ENCODE measurements at places on chromosomes 4 and X.

DNA sequence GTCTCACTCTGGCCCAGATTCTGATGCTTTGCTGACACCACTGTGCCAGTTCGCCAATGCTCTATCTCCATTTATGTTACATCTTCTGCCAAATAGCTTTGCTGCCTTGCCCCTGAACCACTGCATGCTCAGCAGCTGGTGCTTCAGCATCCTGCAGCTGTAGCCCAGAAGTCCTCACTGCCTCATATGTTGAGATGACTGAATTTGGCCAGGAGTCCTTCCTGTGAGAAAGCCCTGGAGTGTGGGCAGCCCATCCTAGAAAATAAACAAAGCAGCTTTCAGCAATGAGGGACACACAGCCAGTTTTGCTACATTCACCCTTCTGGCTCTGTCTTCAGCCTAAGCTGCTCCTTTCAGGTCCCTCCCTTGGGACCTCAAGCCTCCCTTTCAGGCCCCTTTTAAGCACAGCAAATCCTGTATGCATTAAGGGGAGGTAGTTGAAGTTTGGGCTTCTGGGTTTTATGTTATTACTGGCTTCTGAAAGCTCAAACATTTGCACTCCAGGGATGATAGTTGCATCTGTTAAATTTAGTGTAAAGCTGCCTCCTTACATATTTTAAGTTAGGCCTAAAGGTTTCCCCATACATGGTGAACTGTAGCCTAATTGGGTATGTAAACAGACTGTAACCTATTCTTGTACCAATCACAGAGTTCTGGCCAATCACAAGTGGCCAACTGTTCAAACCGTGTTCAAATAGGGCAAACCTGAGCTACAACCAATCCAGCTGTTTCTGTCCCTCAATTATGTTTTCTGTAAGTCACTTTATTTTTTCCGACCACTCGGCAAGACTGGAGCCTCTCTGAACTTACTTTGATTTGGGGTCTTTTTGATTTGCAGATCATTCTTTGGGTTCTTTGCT lies 2.1 kb upstream of the TMEM165 start:
- DNase-seq: peak; percentile 29

GRCh38 chrX:129007631-129008030 lies 515.7 kb downstream of the SMARCA1 start:
- DNase-seq: no peak

DNA sequence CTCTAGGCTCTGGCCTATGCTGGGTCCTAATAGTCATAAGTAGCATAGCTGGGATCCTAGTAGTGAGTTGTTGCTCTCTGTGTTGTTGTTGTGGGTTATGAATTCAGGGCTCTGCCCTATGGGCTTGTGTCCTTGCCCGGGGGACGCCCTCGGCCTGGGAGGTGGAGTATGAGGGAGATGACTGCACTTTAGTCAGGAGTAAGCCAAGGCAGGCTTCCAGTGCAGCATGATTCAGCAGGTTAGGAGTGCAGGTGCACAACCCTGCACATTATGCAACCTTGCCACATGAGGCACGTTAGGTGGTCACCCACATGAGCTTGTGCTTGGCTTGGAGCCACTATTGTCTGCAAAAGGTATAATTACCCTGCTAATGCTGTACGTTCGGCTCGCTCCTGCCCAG lies 58.4 kb upstream of the CCDC149 start:
- no peak for DNase-seq

GRCh38 chr4:127449449-127449848 lies 183.3 kb upstream of the INTU start:
- no peak for DNase-seq

DNA sequence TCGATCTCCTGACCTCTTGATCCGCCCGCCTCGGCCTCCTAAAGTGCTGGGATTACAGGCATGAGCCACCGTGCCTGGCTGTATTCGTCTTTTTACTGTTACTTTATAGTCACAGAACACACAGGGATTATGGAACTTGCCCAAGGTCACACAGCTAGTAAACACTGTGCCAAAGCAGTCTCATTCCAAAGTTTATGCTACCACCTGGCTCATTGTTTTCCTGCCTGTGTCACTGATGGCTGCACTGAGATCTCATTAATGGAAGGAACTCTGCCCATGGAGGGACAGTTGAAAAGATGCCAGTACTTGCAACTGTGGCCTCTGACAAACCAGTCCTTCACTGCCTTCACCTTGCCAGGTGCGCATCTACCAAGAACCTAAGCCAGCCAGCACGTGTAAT lies 517.7 kb downstream of the BCOR start:
- no peak for DNase-seq

DNA sequence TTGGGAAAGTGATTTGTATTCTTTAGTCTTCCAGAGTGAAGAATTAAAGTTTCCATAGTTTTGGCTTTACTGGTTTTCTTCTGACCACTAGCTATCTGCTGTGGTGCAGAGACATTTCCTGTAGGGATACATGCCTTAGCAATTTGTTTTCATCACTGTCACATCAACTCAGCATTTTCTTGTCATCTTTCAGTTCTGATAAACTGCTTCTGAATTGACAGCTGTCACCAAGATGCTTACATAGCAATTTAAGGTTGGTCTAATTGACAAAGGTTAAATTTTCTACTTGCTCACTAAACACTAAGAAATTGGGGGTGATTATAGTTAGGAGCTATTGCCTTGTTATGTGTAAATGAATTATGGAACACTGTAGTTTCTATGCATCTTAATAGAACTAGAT lies 232.5 kb downstream of the TEX13A start:
- DNase-seq: no peak

DNA sequence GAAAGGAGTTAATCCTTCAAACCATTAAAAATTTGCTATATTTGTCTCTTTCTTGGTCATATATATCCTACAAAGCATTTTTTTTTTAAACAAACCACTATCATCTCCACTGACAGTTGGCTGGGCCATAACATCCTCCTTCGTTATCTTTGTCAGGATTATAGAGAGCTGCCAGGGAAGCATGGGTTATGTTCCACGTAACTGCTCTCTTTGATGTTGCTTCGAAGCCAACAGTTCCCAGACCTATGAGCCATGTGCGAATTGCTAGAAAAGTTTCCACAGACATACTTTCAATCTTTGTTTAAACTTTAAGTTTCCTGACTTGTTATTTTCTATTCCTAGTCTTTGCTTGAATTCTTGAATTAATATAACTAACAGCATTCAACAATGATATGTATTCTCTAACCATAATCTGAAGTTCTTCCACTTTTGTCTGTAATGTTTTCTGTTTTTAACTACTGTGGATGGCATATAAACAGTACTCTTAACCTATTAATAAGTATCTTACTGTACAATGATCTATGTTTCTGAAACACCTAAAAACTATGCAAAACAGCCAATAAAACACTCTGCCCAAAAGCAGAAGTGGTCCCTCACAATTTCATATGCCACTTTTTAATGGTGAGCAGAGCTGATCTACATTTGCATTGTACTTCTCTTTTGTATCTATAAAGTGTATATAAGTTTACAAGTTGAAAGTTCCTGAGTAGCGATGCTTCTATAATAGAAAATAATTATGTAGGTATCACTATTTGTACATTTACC lies 37.9 kb downstream of the EREG start:
- DNase-seq: peak; percentile 12

DNA sequence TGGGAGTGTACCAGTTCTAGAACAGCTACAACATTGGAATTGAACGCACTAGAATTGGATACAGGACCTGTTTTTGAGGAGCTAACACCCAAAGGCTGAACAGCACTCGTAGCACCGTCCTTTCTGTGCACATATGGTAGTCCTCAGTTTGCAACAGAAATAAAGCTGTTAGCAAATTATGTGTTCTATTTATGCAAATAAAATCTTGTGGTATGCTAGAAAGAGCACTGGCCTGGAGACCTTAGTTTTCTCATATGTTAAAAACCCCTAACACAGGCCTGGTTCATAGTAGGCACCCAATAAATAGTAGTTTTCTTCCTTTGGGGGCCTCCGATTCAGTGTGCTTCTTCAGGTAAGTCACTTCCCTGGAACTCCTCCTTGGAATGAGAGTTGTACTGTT lies 140.3 kb downstream of the AR start:
- no peak for DNase-seq

DNA sequence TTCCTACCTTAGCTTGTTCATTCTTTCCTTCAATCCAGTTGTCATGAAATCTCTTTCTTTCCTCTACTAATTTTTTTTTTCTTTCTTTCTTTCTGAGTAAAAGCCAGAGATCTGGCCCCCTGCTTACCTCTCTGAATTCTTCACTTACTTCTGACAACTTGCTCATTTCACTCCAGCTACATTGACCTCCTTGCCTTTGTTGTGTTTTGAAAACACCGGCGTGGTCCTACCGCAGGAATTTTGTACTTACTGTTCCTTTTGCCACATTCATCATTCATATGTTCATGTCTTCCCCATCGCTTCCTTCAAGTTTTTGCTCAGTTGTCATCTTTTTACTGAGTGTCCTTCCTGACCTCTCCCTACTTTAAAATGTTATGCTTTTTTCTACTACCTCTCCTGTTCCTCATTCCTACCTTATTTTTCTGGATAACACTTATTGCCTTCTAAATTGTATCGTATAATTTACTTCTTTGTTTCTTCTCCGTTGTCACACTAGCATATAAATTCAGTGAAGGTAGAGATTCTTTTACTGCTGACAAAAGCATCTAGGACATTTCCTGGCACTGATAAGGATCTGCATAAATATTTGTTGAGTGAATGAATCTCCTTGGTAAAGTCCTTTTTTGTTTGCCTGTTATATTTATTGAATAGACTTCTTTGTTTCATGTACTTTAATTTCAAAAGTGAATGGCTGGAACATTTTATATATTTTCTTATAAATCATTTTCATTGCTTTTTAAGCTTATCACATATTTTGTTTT lies 74.4 kb downstream of the NFKB1 start:
- no peak for DNase-seq

DNA sequence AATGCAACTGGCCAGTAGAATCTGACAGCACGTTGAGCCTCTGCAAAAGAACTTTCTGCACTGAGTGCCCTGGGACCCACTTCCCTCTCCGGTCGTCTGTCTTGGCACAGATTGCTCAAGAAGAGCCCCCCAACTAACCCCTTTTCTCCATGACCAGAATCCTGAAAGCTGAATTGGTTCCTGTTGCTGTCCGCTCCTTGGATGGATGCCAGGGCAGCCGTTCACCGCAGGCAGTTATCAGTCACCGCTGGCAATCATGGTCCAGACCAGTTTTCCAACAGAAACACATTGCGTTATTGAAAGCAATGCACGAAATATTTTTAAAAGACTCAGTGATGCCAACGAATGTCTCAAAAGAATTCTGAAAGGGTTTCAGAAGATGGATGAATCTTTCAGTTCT lies 733.7 kb upstream of the FRG1 start:
- no peak for DNase-seq

DNA sequence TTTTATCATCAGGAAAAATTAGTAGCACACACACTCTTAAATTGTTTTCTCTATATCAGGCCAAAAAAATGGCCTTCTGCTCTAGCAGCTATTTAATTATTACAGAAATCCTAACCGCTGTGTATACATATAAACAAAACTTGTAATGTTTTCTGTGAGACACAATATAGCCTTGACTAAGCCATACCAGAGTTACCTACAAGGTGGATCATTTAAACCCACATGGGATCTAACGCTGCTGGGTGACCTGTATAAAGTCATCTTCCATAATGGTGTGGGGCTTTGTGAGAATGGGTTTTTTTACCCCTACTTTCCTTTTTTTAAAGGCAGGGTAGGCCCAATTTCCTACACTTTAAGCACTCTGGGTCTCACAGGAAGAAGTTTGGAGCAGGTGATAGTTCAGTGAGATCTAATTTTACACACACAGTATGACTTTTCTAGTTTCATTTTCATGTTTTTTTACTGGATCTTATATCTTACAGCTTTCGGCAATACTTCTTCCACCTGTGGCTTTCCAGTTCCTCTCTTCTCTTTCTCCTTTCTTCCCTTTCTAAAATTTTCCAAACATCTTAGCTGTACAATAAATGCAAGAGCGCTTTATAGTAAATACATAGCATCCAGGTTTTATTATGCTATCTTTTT lies 66.9 kb upstream of the MMAA start:
- peak; percentile 37 for DNase-seq

GRCh38 chrX:11437642-11438379 lies 144.6 kb downstream of the AMELX start:
- no peak for DNase-seq

GRCh38 chr4:72567036-72567435 lies 2.0 kb downstream of the ADAMTS3 start:
- DNase-seq: no peak

- no peak for DNase-seq
Measured at GRCh38 chrX:114338870-114339269, 245.0 kb upstream of the HTR2C start.

DNA sequence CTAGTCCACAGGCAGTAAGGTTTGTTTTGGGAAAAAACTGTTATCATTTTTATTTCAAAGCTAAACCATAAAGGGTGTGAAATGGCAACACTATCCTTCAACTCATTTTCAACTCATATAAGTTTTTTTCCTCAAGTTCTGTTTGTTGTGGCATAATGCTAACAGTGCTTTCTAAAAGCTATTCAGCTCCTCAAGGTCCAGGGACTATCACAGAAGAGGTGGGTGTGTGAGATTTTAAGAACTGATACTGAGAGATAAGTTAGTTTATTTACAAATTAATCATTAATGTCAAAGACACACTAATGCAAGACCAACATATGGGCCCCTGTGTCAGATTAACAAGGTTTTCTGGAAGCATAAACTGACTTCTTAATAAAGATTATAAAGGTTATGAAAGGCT lies 11.8 kb downstream of the UGT2B15 start:
- no peak for DNase-seq

DNA sequence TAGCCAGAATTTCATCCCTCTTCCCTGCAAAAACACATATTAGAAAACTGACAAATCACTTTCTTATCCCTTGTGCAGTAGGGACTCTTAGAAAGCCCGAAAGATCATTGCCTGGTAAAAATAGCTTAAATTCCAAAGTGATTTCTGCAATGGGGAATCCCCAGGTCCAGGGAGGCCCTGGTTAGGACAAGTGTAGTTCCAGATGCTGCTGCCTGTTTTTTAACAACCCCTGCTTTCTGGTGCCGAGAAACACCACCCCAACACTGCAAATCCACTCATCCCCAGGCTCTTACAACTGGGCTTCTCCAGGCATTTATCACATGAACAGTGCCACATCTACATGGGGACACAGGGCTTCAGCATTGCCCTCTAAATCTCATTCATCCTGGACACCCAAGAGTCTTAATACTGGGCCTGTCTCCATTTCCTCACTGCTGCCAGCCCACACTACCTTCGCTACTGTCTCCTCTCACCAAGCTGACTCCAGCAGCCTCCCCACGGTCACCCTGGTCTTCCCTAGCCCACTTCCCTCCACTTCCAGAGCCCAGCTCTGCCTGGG lies 112.2 kb upstream of the PSAPL1 start:
- no peak for DNase-seq
